ENCODE measurements at places on chromosomes 16 and 17. TPM values are rescaled to one million over a fixed set of nuclear protein-coding genes. Genes with fewer than 3 reads are reported as not detected.

Gene KRTAP17-1
- not detected for total RNA-seq

Gene KCNJ2
- 2.6 TPM for total RNA-seq

Gene ZNF688
- total RNA-seq: 21.5 TPM

Gene SGCA
- total RNA-seq: 13.9 TPM

Gene C16orf46
- total RNA-seq: 15.7 TPM

Gene CBX8
- total RNA-seq: 4.7 TPM

Gene PGS1
- 29.2 TPM for total RNA-seq

Gene CCL7
- not detected for total RNA-seq

Gene ZKSCAN2
- 3.2 TPM for total RNA-seq

Gene SOCS7
- total RNA-seq: 14.6 TPM

Gene CLDN9
- not detected for total RNA-seq

Gene THOC6
- 22.9 TPM for total RNA-seq

Gene PNMT
- total RNA-seq: 2.7 TPM

Gene CRYBA1
- total RNA-seq: not detected

Gene SLFN12
- 5.2 TPM for total RNA-seq

Gene TNFRSF17
- total RNA-seq: 1.0 TPM

Gene KCNJ18
- total RNA-seq: not detected

Gene KRTAP4-1
- not detected for total RNA-seq

Gene OTOP3
- total RNA-seq: not detected

Gene CES4A
- total RNA-seq: 1.4 TPM

Gene MON1B
- total RNA-seq: 53.9 TPM

Gene GPT2
- 49.8 TPM for total RNA-seq

Gene AANAT
- total RNA-seq: not detected

Gene CHST5
- not detected for total RNA-seq

Gene EMP2
- total RNA-seq: 40.8 TPM

Gene LGALS9B
- total RNA-seq: not detected

Gene FNDC8
- total RNA-seq: not detected

Gene GRAPL
- 4.3 TPM for total RNA-seq

Gene DHRS7C
- not detected for total RNA-seq

Gene CX3CL1
- 30.2 TPM for total RNA-seq

Gene CD7
- not detected for total RNA-seq

Gene GRB7
- total RNA-seq: 32.6 TPM

Gene CEP295NL
- total RNA-seq: 2.2 TPM

Gene STXBP4
- total RNA-seq: 29.0 TPM

Gene CHST4
- total RNA-seq: 0.18 TPM

Gene NOG
- total RNA-seq: 1.3 TPM

Gene MYH2
- 0.18 TPM for total RNA-seq

Gene STX1B
- 0.36 TPM for total RNA-seq

Gene RDM1
- total RNA-seq: not detected

Gene BFAR
- total RNA-seq: 30.3 TPM

Gene PDIA2
- total RNA-seq: not detected

Gene TSNAXIP1
- total RNA-seq: 2.1 TPM

Gene PIK3R5
- 10.4 TPM for total RNA-seq

Gene PAQR4
- 9.1 TPM for total RNA-seq

Gene CNTNAP4
- 0.05 TPM for total RNA-seq

Gene TLCD2
- 2.3 TPM for total RNA-seq

Gene C1QTNF8
- total RNA-seq: not detected

Gene SPAG7
- total RNA-seq: 54.2 TPM

Gene AOC3
- total RNA-seq: 57.7 TPM

Gene DOC2B
- 3.1 TPM for total RNA-seq

Gene ENPP7
- not detected for total RNA-seq

Gene CD300LG
- 33.5 TPM for total RNA-seq

Gene MAP2K6
- total RNA-seq: 14.1 TPM

Gene OTOP2
- total RNA-seq: 0.85 TPM

Gene STH
- total RNA-seq: not detected

Gene PPM1E
- total RNA-seq: 7.8 TPM

Gene SLC13A2
- 0.68 TPM for total RNA-seq
